Ecto neural progenitor cell (in vitro differentiated cells): ENCODE measurements at places on chromosomes 7 and 10.

- DNase-seq, result no peak
These were observed 46.7 kb upstream of the SPOCK2 start for GRCh38 chr10:72134785-72135767.

- no peak for DNase-seq
These were observed 213.5 kb upstream of the TMEM229A start for GRCh38 chr7:124246262-124246863.

DNA sequence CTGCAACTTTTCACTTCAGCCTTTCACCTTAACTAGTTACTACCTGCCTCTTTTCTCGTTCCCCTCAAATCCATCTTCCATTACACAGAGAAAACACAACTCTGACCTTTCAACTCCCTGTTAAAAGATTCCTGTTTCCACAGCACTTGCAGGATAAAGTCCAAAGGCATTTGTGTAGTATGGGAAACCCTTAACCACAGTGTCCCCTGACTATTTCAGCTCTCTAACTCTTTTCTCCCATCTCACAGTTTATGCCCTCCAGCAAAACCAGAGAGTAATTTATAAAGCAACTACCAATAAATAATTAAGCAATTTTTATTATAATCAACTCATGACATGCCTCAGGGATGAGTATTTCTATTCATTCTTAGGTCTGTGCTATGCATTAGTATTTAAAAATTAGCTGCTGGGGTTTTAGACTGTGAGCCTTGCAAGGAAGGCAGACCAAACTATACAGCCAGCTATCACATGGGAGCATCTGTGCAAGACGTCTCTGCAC is 51.0 kb downstream of the COL1A2 start:
- DNase-seq, result no peak

DNA sequence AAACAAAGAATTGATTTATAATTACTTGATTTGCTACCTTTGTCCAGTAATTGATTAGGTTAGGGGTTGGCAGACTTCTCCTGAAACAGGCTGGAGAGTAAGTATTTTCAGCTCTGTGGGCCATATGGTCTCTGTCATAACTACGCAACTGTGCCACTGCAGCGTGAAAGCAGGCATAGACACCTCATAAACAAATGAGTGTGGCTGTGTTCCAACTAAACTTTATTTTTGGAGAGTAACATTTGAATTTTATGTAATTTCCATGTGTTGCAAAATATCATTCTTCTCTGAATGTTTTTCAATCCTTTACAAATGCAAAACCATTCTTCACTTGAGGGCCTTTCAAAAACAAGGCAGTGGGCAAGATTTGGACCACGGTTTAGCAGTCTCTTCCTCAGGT is 76.9 kb downstream of the GALNT17 start:
- DNase-seq, result no peak

DNA sequence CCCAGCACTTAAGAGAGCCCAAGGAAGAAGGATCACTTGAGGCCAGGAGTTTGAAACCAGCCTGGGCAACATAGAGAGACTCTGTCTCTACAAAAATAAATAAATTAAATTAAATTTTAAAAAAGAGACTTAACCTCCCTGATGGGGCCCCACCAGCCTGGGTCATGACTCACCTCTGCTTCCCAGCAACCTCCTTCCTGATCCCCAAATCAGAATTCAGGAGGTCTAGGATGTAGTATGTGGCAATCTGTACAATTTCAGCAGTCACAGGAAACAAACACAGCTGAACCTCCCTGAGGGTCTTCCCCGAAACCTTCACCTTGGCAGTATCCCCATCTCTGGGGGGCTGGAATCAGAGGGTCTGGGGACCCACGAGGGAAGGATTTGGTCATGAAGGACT is 9.7 kb upstream of the PPP1R35 start:
- no peak for DNase-seq

GRCh38 chr10:76001019-76001418 is 569.6 kb downstream of the LRMDA start:
- DNase-seq, result no peak
